Osteoblast (primary cell): ENCODE measurements at places on chromosomes 6 and 20.

- no peaks in the 10 kb centered on the region for H3K27me3 ChIP-seq
- no peak for DNase-seq
- no peak overlapping the region for H3K4me3 ChIP-seq
- peaks cover 10% of the 10 kb centered on the region for H3K4me1 ChIP-seq
- H3K36me3 ChIP-seq = peaks cover 3% of the 10 kb centered on the region
Measured at GRCh38 chr6:100808638-100809275, 72.4 kb downstream of the ASCC3 start.

DNA sequence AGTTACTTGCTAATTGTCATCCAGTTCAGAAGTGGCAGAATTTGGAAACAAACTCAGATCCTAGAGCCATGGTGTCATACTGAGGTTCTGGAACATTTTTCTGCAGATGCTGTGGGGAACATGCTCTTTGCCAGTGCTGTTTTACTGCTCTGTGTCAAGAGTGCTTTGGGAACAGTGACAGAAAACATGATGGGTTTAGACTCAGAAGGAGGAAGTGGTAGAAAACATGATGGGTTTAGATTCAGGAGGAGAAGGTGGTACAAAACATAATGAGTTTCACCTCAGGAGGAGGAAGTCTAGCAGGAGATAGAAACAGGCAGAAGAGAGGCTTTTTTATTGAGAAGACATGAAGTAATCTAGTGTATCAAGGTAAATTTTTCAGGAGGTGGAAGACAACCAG lies 815.5 kb downstream of the DHX35 start:
- H3K4me3 ChIP-seq = no peak overlapping the region
- H3K27ac ChIP-seq = no peak overlapping the region

- H3K36me3 ChIP-seq = no peaks in the 10 kb centered on the region
- no peak overlapping the region for H3K27ac ChIP-seq
- no peaks in the 10 kb centered on the region for H3K4me1 ChIP-seq
- DNase-seq = no peak
- no peaks in the 10 kb centered on the region for H3K27me3 ChIP-seq
Measured at GRCh38 chr6:70651326-70651905, 16.3 kb upstream of the SMAP1 start.

DNA sequence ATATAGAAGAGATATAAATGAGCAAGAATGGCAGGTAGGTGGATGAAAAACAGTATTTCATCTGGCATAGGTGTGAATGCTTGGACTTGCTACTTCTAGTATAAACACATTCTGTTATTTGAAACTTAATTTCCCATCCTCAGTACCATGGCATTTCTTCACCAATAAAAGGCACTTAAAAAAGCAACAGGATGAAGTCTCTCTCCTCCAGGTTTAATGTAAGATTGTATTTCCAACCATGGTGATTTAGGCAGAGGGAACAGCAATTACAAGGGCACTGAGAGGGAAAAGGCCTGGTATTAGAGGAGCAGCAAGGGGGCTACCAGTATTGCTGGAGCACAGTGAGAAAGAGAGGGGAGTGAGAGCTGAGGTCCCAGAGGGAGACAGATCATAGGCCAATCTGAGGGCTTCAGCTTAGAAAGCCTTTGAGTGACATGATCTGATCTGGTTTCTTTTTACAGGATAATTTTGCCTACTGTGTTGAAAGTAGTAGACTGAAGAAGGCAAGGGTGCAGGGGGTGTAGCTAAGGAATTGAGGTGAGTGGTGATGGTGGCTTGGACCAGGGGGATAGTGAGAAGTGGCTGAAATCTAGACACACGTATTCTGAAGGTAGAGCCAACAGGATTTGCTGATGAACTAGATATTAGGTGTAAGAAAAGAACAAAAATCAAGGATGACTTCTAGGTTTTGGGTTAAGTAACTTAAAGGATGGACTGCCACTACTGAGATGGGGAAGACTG lies 67.8 kb upstream of the SMIM29 start:
- no peaks in the 10 kb centered on the region for H3K27me3 ChIP-seq
- H3K36me3 ChIP-seq = no peaks in the 10 kb centered on the region
- no peak for DNase-seq
- no peak overlapping the region for H3K4me3 ChIP-seq
- peaks cover 11% of the 10 kb centered on the region for H3K4me1 ChIP-seq

- peak overlapping the region; percentile 81 for H3K4me3 ChIP-seq
- DNase-seq = peak; percentile 96
- no peaks in the 10 kb centered on the region for H3K36me3 ChIP-seq
- H3K4me1 ChIP-seq = peaks cover 8% of the 10 kb centered on the region
- peak overlapping the region; percentile 40 for H3K27ac ChIP-seq
- H3K27me3 ChIP-seq = peaks cover 4% of the 10 kb centered on the region
Measured at GRCh38 chr20:39049684-39050554, 87.8 kb downstream of the DHX35 start.

DNA sequence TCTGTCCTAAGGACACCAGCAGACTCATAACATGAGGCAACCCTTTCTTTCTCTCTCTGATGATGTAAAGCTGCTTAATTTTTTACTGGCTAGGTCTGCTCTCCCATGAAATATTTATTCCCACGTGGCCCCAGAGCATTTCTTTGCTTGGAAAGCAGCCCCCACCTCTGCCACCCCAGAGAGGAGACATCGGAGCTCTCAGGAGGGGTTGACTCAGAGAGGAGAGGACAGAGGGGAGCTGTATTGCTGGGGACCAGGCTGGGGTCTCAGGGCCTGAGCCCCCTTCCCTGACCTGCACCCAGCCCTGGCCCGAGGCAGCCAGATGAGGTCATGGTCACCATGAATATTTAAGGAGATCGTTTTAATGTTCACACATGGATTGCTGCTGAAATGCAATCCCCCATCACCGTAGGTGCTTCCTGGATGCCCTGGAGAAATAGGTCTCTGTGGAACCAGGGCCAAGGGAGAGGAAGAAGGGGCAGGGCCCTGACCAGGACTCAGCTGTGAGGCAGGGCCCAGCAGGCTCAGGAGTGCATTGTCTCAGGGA lies 117.5 kb downstream of the DLL1 start:
- peak; percentile 57 for DNase-seq
- H3K36me3 ChIP-seq = no peaks in the 10 kb centered on the region
- H3K4me3 ChIP-seq = no peak overlapping the region
- H3K4me1 ChIP-seq = no peaks in the 10 kb centered on the region
- no peaks in the 10 kb centered on the region for H3K27me3 ChIP-seq

GRCh38 chr20:46330072-46330763 lies 21.9 kb upstream of the CDH22 start:
- H3K36me3 ChIP-seq = no peaks in the 10 kb centered on the region
- no peak overlapping the region for H3K4me3 ChIP-seq

DNA sequence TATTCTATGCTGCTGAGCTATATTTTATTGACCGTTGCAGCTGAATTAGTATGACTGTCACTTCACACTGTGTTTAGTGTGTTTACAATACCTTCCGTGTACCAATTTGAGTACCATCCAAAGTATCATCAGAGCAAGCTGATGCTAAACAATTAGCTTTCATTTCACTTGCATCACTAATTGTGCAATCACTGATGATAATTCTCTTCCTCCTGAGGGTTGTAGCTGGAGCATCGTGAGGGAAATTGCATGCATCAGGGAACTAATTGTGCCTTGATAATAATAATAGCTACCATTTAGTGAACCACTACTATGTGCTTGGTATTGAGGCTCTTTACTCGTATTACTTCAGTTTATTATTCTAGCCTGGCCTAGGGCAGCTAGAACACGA lies 384.8 kb upstream of the SOX4 start:
- no peaks in the 10 kb centered on the region for H3K4me1 ChIP-seq
- H3K4me3 ChIP-seq = no peak overlapping the region
- no peaks in the 10 kb centered on the region for H3K36me3 ChIP-seq
- no peak for DNase-seq
- H3K27me3 ChIP-seq = no peaks in the 10 kb centered on the region
- H3K27ac ChIP-seq = no peak overlapping the region

GRCh38 chr6:148452876-148453275 lies 110.2 kb downstream of the SASH1 start:
- no peak for DNase-seq
- H3K36me3 ChIP-seq = peaks cover 4% of the 10 kb centered on the region

GRCh38 chr6:109739686-109740085 lies 48.6 kb downstream of the FIG4 start:
- no peaks in the 10 kb centered on the region for H3K36me3 ChIP-seq
- H3K27ac ChIP-seq = no peak overlapping the region
- H3K4me1 ChIP-seq = peaks cover 9% of the 10 kb centered on the region

DNA sequence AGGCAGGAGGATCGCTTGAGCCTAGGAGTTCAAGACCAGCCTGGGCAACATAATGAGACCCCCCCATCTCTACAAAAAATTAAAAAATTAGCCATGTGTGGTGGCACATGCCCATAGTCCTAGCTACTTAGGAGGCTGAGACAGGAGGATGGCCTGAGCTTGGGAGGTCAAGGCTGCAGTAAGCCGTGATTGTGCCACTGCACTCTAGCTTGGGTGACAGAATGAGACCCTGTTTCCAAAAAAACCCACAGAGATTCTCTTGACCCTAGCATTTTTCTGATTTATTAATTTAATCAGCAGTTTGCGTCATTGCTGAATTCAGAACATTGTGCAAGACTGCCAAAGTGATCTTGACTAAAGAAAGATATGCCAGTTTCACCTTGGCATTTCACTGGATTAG lies 36.8 kb downstream of the KDM1B start:
- no peaks in the 10 kb centered on the region for H3K4me1 ChIP-seq
- no peak overlapping the region for H3K4me3 ChIP-seq
- DNase-seq = no peak
- peaks cover 8% of the 10 kb centered on the region for H3K36me3 ChIP-seq

DNA sequence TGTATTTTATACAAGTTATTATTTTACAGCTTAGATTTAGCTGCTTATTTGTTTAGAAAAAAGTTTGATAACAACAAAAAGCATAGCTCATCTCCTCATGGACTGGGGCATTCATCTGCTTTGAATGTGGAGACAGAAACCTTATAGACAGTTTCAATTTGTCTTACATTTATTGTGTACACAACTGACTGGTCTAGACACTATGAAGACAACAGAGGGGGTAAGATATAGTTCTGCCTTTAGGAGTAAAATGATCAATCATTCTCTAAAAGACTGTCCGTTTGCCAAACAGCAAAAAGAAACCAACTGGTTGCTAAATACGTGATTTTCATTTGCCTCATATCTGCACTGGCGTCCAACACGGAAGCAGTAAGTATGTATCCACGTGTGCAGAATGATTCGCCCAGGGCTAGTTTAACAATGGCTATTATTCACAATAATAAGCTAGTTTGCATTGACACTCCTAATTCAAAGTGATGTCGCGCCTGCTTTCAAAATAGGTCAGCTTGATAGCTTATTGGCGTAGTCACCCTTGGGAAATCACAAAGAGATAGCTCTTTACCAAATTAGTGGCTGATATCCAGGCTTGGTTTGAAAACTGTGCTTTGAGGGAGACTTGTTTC lies 153.6 kb downstream of the BMP2 start:
- H3K4me1 ChIP-seq = no peaks in the 10 kb centered on the region
- no peaks in the 10 kb centered on the region for H3K36me3 ChIP-seq
- H3K27ac ChIP-seq = no peak overlapping the region

DNA sequence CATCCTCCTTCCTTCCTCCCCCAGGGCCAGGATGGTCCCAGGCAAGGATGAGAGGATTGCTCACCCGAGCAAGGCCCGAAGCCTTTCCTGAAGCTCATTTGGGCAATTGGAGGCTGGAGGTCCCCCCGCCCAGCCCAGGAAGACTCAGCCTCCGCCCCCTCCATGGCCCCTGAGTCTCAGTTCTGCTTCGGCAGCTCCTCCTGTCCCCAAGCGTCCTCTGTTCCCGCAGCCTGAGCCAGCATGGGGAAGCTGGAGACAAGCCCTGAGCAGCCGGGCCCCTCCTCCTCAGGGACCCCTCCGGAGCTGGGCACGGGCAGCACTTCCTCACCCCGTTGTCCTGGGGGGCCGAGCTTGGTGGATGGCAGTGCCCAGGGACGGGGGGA lies 26.0 kb downstream of the SLC17A9 start:
- H3K27me3 ChIP-seq = peaks cover 65% of the 10 kb centered on the region
- H3K4me1 ChIP-seq = no peaks in the 10 kb centered on the region
- H3K27ac ChIP-seq = no peak overlapping the region
- no peak for DNase-seq
- H3K36me3 ChIP-seq = no peaks in the 10 kb centered on the region
- H3K4me3 ChIP-seq = no peak overlapping the region

DNA sequence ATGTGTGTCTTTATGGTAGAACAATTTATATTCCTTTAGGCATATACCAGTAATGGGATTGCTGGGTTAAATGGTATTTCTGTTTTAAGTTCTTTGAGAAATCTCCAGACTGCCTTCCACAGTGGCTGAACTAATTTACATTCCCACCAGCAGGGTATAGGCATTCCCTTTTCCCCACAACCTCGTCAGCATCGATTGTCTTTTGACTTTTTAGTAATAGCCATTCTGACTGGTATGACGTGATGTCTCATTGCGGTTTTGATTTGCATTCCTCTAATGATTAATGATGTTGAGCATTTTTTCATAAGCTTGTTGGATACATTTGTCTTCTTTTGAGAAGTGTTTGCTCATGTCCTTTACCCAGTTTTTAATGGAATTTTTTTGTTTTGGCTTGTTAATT lies 5.3 kb upstream of the TASP1 start:
- DNase-seq = no peak
- peaks cover 6% of the 10 kb centered on the region for H3K27me3 ChIP-seq
- no peaks in the 10 kb centered on the region for H3K36me3 ChIP-seq
- H3K4me3 ChIP-seq = no peak overlapping the region

DNA sequence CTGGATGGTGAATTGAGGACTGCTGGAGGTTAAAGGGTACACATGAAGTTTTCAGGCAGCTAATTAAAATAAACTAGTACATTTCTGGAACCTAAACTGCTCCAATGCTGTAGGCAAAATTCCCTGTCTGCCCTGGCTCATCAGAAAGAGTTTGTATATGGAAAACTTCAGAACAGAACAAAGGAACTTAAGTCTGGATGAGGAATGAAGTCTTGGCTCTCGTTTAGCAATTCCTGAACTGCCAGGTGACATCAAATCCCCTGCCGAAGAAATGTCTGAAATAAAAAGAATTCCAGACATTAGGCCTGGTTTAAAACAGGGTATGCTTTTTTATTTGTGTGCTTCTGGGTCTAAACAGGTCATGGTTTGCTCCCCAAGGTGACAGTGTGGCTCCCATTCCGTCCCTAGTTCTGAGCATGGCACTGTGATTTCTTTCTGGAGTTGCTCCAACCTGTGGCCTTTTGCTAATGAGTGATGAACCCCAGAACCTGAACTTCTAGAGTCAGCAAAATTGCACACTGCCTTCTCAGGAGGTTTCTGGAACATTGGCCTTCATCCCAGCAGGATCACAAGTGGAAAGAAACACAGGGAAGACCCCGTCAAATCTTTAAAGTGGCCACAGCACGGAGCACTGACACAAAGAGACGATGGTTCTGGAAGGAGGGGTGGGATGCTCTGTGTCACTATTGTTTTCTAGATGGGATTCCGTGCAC lies 129.4 kb upstream of the NAA20 start:
- no peak for DNase-seq
- no peak overlapping the region for H3K27ac ChIP-seq
- no peak overlapping the region for H3K4me3 ChIP-seq
- peaks cover 2% of the 10 kb centered on the region for H3K36me3 ChIP-seq
- H3K27me3 ChIP-seq = no peaks in the 10 kb centered on the region
- peaks cover 44% of the 10 kb centered on the region for H3K4me1 ChIP-seq

DNA sequence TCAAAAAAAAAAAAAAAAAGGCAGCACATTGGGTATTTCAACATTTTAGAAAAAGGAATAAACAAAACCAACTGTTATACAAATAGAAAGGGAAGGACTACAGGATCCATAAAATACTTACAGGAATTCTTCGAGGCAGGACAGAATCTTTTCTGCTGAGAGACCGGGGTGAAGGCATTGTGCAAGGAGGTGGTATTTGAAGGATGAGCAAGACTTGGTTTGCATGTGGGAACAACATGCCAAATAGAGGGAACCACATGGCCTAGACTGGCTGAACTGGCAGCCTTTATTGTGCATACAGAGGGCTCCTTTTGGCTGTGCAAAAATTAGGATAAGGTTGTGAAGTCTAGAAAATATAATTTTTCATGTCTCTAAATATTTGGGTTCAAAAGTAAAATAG lies 62.9 kb downstream of the SCAND1 start:
- H3K27me3 ChIP-seq = no peaks in the 10 kb centered on the region
- peaks cover 6% of the 10 kb centered on the region for H3K36me3 ChIP-seq
- H3K4me3 ChIP-seq = no peak overlapping the region
- no peak overlapping the region for H3K27ac ChIP-seq
- DNase-seq = no peak
